ENCODE measurements at places on chromosomes 5 and 9. TPM values are rescaled to one million over a fixed set of nuclear protein-coding genes. Genes with fewer than 3 reads are reported as not detected.

Gene SPACA9
- total RNA-seq: 1.4 TPM

DNA sequence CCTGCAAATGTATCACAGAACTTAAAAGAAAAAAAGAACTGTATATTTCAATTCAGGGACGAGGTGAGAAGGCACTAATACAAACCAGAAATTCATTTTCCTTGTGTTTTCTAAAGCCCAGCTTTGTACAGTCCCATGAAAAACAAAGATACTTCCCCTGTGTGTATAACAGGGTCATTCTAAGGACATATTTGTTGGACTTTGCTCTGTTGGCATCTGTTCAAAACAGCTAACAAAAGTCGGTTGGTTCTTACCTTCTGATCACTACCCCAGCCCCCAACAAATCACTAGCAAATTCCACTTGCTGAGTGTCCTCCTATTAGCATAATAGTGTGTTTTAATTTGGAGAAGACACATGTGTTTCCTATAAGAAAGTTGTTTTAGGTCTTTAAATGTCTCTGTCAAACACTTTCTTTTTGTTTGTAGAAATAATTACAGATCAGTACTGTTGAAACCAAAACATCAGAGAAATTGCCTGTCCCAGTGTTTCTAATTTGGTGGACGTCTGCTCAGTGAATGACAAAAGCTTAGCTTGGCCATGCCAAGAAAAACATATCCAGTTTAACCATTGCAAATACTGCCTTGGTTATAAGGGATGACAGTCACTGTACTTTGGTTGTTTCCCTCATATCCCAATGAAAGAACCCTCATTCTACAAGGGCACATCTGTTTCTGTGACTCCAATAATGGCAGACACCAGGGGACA lies 480.5 kb downstream of the EBF1 start:
- no peak for DNase-seq

DNA sequence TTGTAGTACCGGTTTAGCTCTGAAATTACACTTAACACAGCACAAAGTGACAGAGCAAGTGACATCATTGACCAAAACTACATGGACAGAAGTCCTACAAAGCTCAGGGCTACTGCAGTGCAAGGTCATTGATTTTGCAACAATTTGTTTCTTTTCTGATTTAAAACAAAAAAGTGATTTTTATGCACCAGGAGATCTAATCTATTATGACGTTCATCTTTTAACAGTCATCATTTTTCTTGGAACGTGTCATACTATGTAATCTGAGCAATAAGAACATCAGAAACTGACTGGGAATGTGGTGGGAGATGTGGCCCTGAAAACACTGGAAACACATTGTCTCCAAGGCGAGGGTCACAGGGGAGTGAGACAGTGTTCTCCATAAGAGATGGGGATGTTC lies 17.4 kb upstream of the ZFAND5 start:
- DNase-seq: no peak

Gene AOPEP
- total RNA-seq: 19.9 TPM

- no peak for DNase-seq
Observed at GRCh38 chr9:124298646-124299235, 41.0 kb downstream of the NEK6 start.

- no peak for DNase-seq
Observed at GRCh38 chr9:83707518-83707767, 315 bp downstream of the UBQLN1 start.

GRCh38 chr5:41955432-41956024 lies 30.4 kb downstream of the FBXO4 start:
- no peak for DNase-seq

DNA sequence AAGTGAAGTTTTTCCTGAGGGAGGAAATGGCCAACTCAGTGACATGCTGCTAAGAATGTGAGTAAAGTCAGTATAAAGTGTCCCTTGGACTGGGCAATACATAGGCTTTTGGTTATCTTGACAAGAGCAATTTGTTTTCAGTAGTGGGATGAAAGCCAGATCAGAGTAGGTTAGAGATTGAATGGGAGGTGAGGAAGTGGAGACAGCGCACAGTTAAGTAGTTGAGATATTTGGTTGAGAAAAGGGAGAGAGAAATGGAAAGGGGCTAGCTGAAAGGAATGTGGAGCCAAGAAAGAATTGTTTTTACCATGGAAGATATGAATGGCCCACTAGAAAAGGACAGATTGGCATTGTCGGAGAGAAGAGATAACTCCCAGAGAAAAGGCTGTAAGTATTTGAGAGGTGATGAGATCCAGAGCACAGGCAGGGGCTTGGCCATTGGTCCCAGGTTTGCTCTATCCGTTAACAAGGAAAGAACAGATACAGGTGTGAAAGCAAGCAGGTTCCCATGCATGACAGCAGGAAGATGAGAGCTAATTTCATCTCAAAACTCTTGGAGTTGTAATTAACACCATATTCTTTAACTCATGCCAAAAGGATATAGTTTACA lies 392.0 kb downstream of the NR2F1-AS1 start:
- no peak for DNase-seq

DNA sequence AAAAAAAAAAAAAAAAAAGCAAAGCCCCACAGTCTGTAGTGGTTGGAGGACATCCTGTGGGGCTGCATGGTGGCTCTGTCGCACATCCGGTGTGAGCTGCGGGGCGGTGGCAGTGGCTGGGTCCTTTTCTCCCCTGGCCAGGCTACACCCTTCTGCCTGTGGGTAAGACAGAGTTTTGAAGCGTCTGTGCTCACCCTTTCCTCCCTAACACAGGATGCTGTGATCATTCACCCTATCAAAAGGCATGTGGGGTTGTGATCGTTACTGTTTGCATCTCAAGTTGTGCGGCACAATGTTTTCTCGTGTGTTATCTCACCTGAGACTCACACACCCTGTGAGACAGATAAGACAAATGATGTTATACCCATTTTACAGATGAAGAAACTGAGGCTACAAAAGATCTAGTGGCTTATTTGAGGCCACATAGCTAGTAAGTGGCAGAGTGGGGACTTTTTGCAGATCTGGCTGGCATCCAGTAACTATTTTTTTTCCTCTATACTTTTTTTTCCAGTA lies 17.5 kb downstream of the IRF1 start:
- DNase-seq: no peak

GRCh38 chr5:114255260-114255659 lies 106.6 kb upstream of the KCNN2 start:
- DNase-seq: no peak

DNA sequence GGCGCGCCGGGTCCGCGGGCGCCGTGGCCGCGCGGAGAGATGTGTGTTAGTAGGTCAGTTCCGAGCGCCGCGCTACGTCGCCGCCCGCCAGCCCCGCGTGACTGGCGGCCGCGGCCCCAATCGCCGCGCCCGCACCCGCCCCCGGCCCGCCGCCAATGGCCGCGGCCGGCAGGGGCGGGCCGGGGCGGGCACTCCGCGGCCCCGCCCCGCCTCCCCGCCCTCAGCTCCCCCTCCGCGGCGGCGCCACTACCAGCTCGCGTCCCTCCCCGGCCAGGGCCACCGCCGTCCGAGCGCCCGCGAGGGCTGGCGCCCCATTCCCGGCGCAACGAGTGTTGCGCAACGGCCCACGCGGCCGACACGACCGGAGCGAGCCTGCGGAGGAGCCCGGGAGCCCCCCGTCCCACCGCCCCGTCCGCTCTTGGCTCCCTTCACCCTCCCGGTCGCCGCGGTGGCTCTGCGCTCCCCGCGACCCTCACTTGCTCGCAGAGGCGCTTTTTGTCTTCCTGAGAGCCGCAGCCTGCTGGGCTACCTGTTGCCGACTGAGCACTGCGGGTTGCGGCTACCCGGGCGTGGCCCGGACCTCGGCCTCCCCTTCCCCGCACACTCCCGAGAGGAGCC lies at the start of gene NFIL3:
NFIL3 (minus strand) TSS at position 48 of the 618 bp plus-strand sequence. CDS start 13,098 bp downstream, outside the sequence.
- DNase-seq: peak; percentile 74

Gene ADAMTS6
- 21.6 TPM for total RNA-seq

DNA sequence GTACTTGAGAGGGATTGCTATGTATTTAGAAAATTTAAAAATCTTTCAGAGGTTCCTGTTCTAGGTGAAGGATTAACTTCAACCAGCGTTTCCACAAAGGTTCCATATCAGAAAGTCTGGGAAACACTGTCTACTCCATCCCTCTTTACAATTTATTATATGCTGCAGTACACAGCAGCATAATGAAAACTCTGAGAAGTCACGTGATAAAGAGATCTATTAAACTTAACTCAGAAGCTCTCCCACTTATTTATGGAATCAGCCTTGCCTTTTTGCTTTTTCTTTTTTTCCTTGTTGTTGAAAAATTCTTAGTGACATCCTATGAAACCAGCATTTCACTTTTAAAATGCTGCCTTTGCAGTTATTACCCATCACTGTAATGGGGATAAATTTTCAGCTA lies 186.2 kb downstream of the ACER2 start:
- DNase-seq: no peak

DNA sequence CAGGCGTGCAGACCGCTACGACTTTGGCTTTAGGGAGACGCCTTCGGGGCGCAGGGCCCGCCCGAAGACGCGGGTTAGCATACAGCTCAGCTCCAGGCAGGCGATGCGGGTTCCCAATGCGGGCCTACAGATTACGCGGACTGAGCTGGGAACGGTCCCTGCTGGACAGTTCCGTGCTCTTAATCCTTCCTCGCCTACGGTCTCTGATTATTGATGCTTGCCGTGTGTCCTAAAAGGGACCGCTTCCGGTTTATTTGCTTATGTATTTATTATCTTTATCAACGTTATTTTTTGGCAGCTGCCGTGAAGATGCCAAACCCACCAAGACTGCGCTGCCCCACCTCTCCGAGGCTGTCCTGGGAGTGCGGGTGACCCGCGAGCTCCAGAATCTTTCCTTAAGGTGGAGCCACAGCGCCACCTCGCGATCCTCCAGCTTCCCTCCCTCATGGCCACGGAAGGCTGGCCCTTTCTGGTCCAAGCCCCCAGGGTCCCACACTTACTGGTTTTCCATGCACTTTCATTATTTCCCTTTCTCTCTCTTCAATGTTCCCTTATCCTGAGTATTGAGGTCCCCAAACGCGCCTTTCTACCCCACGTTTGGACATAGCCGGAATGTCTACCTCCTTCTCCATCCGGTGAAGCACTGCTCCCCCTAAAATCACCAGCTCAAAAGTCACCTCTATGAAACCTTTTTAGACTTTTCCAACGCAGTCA lies 7.0 kb upstream of the EBF1 start:
- peak; percentile 75 for DNase-seq

- no peak for DNase-seq
Observed at GRCh38 chr5:172156541-172156994, 31.5 kb downstream of the STK10 start.

DNA sequence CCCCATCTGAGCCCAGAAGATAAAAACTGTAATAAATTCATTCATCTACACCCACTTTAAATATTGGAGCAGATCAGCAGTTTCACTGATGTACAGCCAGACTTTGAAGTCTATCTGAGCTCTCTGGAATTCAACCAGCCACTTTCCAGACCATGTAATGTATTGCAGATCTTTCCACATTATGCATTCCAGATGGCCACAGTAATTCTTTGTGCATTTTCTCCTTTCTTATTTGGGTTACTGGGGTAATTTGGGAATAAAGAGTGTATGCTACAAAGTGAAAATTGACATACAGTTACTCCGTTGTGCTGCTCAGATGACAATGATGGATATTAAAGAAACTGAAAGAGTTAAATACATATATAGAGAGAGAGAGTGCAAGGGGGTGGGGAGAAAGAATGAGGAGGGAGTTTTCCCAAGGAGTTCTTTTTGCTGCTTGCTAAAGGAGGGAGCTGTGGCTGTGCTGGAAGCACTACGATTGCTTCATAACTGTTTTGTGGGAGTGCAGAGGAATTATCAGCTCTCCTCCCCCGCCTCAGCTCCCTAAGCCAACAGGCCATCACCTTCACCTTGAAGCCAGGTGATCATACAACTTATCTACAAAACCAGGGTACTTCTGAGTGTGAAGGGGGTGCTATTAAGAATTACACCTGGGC lies 152.8 kb downstream of the GAS1 start:
- DNase-seq: no peak

GRCh38 chr5:1448511-1449011 lies 3.3 kb upstream of the SLC6A3 start:
- DNase-seq: no peak

DNA sequence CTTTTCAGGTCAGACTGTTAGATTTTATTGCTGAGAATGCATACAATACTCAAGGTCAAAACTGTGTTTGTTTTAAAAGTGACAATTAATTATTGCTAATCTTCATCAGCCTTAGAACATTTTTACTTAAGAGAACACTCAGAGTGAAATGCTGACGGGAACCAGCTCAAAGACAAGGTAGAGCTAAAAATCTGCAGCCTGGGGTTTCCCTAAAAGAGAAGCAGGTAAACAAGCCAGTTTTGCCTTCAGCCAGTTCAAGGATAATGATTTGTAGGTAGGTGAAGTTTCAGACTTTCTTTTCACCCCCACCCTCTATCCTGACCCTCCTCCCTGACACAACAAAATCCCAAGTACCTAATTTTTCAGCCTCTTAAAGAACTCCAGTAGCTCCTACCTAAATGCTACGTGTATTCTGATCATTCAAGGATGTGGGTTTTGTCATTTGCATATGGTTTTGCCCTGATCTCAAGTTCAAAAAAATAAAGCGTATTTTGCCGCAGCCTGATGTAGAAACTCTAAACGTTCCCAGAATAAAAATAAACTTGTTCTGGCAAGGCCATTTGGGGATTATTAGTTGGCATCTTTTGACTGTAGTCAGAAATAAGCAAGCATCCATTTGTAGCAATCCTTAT lies 407.2 kb downstream of the EFNA5 start:
- no peak for DNase-seq

Gene PTGER4
- total RNA-seq: 3.6 TPM

Gene HMMR
- 18.3 TPM for total RNA-seq

DNA sequence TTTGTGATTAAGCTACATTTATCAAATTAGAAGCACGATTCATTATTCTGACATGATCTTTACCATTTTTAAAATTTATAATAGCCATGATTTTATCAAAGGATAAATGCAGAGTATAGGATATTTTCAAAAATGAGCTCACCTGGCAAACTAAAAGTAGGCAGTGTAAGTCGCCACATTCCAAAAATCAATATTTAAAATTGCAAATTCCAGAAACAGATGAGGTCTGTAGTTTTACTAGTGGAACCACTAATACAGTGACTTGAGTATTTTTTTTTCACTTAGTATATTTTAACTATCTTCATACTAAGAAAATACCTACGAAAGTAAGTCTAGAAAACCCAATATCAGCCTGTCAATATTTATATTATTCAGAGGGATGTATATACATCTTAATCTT lies 164.2 kb downstream of the PDE4D start:
- no peak for DNase-seq

DNA sequence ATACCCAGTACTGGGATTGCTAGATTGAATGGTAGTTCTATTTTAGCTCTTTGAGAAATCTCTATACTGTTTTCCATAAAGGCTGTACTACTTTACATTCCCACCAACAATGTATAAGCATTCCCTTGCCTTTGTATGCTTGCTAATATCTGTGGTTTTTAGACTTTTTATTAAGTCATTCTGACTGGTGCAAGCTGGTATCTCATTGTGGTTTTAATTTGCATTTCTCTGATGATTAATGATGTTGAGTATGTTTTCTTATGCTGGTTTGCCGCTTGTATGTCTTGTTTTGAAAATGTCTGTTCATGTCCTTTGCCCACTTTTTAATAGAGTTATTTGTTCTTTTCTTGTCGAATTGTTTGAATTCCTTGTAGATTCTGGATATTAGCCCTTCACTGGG lies 512.7 kb upstream of the PAPPA start:
- DNase-seq: no peak

- DNase-seq: no peak
Observed at GRCh38 chr5:136720674-136721073, 355.3 kb upstream of the TRPC7 start.
